ENCODE measurements at places on chromosomes 7 and 10.

DNA sequence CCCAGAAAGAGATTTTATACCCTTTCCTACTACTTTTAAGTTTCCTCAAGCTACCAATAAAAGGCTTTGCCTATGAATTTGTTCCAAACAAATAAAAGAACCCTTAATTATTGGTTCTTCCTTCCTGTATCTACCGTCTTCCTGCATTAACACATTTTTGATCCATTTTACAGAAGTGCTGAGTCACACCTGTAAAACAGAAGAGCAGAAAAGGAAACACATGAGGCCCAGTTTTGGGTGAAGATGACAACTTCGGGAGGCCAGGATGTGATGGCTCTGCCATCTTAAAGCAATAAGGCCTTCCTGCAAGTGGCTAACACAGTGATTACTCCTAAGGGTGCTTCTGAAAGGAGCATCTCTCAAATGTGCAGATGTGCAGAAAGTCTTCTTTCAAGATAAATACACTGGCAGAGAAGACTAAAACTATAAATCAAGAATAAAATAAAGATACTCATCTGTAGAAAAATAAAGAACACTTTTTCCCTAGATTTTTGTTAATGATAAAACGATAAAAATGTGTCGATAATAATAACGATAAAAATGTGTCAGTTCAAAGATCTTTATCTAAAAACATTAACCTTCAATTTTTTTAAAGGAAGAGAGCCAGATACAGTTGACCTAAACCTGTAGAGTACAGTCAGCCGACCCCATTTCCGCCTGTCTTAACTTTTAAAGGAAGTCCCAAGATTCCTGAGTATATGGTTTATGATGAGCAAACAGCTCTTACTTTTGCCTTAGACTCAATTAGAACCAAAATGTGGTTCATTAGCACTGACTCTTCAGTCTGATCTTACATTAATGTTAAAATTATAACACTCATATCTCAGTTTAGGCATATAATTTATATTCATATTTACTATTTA lies 108.6 kb downstream of the UBE2H start:
- no peak for DNase-seq

GRCh38 chr7:69259445-69259844 lies 338.8 kb upstream of the AUTS2 start:
- no peak for DNase-seq

GRCh38 chr10:88392222-88392621 lies 190.9 kb downstream of the RNLS start:
- no peak for DNase-seq

- no peak for DNase-seq
These were observed 17.6 kb upstream of the PHYH start for GRCh38 chr10:13317474-13317873.

DNA sequence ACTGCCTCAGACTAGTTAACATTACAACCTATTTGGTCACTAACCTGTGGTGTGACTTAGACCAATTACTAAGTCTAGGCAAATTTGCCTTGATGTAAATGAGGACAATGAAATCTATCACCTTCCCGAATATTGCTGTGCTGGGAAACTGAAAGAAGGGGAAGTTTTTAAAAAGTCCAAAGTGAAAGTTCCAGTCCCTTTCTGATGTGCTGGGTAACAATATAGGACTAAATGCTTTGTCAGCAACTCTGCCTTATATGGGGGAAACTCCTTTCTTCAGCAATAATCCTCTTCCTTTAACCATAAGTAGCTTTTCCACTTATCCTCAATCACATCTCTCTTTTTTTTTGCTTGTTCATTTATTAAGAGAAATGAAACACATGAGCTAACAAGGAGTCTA lies 3.9 kb downstream of the PIK3AP1 start:
- DNase-seq = no peak

GRCh38 chr7:19932549-19933249 lies 159.3 kb upstream of the TMEM196 start:
- DNase-seq = no peak

- DNase-seq = no peak
These were observed 143.9 kb downstream of the RAPGEF5 start for GRCh38 chr7:22213081-22213480.

GRCh38 chr10:76972541-76972940 lies 665.1 kb downstream of the KCNMA1 start:
- no peak for DNase-seq

GRCh38 chr10:69837261-69837660 lies 35.6 kb downstream of the COL13A1 start:
- no peak for DNase-seq

DNA sequence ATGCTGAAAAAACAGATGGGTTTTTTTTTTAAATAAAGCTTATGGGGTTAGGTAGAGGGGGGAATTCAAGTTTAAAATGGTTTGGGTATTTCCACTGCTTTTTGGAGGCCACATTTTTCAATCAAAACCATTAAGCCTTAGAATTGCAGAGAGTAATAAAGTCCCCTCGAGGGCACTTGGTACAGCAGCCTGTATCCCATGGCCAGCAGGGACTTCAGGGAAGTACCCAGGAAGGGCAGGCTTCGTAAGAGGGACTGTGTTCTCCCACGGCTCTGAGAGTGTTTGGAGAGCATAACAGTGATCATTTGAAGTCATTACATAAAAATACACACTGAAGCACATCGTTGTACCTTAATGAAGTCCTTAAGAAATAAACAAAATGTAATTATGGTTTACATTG lies 432.7 kb downstream of the DPP6 start:
- DNase-seq = no peak

- no peak for DNase-seq
These were observed 549.1 kb downstream of the XPNPEP1 start for GRCh38 chr10:109374215-109374614.

GRCh38 chr10:72319416-72320254 lies 35.1 kb downstream of the DNAJB12 start:
- peak; percentile 97 for DNase-seq

DNA sequence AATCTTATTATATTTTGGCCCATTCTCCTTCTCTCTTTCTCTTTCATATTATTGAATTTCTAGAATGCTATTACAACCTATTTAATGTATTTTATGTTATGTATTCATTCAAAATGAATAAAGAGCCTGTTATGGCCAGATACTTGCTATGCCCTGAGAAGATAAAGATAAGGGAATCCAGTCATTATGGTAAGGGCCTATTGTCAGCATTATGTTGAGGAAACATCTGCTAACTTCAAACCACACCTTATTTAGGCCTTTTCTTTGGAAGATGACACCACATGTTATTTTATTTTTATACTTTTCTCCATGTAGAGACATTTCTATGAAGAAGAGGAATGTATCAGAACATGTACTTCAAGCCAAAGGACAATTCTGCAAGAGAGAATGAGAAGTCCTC lies 60.5 kb upstream of the MPP7 start:
- no peak for DNase-seq

DNA sequence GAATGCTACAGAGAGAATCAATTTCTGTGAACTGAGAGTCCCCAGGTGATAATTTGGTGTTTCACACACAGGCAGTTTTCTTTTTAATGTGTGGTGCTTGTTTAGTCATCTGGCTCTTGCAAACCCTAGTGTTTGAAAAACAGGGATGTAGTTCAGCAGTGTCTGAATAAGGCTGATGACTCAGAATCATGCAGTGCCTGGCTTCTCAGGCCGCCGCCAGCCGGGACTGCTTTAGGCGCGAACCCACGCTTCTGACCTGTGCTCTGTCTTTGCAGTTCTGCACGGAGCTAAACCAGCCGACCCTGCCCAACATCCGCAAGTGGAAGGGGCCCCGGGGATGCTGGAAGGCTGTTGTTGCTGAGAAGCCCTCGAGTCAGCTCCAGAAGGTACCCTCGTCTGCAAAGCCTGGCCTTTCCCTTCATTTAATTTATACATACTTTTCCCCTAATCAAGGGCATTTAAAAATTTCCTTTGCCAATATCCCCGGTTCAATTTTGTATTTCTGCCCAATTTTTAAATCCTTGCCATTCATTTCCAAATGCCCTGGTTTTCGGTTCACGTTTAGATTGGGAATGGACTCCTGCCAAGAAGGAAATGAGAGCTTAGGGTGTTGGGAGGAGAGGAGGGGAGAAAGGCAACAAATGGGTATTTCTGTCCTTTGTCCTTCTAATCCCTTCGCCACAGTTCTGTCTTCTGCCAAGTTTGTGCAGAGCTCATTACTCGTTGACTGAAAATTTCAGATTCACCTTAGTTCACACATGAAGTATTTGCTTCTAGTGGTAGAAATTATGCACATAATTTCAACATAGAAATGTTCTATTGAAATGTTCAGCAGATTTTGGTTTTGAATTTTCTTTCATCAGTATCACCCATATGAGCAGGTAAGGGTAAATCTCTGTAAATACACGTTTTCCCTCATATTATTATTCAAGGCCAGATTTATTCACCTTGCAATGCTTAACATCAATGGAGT lies 108.5 kb upstream of the ANLN start:
- DNase-seq = peak; percentile 85

DNA sequence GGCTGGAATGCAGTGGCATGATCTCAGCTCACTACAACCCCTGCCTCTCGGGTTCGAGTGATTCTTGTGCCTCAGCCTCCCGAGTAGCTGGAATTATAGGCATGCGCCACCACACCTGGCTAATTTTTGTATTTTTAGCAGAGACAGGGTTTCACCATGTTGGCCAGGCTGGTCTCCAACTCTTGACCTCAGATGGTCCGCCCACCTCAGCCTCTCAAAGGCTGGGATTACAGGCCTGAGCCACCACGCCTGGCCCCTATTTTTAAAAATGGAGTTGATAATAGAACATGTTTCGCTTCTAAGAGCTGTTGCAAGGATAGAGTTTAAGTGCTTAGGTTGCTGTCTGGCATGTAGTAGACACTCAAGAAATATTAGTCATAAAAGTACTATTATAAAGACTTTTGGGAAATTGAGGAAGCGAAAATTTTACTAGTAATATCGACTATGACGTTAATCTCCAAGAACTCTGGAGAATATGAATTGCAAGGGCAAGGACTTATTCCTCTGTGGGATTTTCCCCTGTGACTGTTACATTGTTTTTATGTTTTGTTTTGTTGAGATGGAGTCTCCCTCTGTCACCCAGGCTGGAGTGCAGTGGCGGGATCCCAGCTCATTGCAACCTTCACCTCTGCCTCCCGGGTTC lies 7.9 kb downstream of the GTF2I start:
- no peak for DNase-seq

- DNase-seq = no peak
These were observed 101.6 kb downstream of the OTUD1 start for GRCh38 chr10:23540401-23541030.

DNA sequence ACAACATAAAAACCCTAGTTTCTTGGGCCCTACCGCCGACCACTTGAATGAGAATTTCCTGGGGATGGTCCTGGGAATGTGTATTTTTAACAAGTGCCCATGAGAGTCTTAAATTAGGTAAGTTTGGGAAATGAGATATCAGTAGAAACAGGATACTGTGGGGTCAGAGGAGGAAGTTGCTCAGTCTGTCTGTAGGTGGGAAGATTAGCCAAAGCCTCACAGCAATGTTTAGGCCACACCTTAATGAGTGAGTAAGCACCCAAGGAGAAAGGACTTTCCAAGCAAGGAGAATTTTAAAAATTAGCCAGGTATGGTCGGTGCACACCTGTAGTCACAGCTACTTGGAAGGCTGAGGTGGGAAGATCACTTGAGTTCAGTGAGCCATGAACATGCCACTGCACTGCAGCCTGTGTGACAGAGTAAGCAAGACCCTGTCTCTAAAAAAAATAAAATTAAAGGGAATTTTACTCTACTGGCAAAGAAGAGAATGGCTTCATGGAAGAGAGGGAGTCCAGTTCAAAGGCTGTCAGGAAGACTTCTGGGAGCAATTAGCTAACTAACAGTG lies 31.9 kb downstream of the PAPSS2 start:
- no peak for DNase-seq

- no peak for DNase-seq
These were observed 223.1 kb upstream of the AKR1E2 start for GRCh38 chr10:4602764-4603491.

GRCh38 chr10:79060641-79061255 lies 8.0 kb upstream of the ZMIZ1 start:
- DNase-seq = peak; percentile 11

GRCh38 chr7:88075216-88075615 lies 141.2 kb downstream of the ADAM22 start:
- DNase-seq = no peak
